ENCODE measurements at places on chromosomes 6 and 20.

GRCh38 chr6:129719692-129720091, 9.7 kb upstream of the ARHGAP18 start:
- DNase-seq = no peak

GRCh38 chr6:56787209-56787608, 144.5 kb upstream of the DST start:
- DNase-seq = no peak

DNA sequence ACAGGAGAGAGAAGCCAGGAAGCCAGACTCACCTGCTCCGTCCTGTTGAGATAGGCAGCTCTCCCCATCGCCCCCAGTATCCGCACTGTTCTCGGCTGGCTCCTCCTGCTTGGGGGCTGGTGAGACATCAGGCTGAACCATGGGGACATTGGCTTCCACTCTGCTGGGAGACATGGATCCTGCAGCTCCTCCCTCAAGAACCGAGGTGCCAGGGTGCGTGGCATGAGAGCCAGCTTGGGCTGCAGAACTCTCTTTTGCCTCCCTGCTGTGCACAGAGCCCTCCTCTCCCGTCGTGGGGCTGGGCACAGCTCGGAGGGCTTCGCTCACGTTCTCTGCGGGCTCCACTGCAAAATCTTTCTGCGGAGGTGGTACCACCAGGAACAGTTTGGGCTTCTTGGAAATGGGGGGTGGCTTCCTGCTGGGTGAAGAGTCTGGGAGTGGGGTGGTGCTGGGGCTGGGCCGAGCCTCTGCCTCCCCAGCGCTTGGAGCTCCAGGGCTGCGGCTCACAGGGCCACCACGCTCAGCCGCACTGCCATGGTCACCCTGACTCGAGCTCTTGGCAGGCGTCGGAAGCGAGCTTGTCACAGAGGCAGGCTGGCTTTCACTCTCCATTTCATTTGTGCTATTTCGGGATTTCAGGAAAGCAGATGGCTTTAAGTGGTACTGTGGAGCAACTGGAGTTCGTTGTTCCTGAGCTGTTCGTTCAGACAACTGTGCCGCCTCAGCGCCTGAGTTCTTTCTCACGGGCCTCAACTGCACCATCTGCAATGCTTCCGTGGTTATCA, 26.5 kb downstream of the HEBP2 start:
- no peak for DNase-seq

DNA sequence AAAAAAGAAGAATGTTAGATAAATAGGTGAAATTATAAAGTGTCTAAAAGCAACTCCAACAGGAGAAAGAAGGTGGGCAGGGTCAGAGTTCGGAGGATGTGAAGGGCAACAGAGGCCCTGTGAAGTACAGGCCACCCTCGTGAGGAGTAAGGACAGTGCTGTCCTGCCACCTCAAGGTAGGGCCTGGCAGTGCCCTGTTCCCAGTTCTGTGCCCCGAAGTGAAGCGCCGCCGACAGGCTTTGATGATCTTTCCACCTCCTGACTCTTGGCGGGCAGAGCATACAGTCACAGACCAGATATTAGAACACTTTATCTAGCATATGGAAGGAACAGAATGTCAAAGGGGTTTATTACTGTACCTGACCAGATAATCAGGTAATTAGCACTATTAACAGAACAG, 75.8 kb downstream of the GJA10 start:
- no peak for DNase-seq

DNA sequence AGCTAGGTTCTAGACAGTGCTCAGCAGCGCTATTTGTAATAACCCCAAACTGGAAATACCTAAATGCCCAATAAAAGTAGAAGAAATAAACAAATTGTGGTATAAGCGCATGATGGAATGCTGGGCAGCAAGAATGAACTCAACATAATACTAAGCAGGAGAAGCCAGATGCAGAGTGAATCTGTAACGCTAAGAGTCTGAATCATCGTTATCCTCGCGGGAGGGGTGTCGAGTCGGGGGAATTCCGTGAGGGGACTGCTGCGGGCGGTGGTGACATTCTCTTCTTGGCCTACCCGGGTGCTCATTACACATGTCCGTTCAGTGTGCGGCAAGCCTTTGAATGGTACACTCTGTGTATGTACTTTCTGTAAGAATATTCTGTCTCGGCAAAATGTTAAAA, 83.7 kb downstream of the SULF2 start:
- DNase-seq = no peak

Data from skeletal muscle cell (primary cell).